ENCODE measurements at places on chromosomes 2 and 18. TPM values are rescaled to one million over a fixed set of nuclear protein-coding genes. Genes with fewer than 3 reads are reported as not detected.

Gene WDSUB1
- total RNA-seq, result 5.7 TPM

Gene PAX8
- total RNA-seq, result 0.18 TPM

Gene TUBB8B
- not detected for total RNA-seq

Gene GIGYF2
- 65.4 TPM for total RNA-seq

Gene SNED1
- 12.8 TPM for total RNA-seq

Gene CFAP221
- total RNA-seq, result 1.1 TPM

Gene ACTG2
- not detected for total RNA-seq

Gene LRP1B
- 0.20 TPM for total RNA-seq

Measured in pulmonary artery endothelial cell (primary cell).